Immature natural killer cell (primary cell): ENCODE measurements at places on chromosomes 11 and 22. TPM values are rescaled to one million over a fixed set of nuclear protein-coding genes. Genes with fewer than 3 reads are reported as not detected.

- H3K4me1 ChIP-seq, result no peaks in the 10 kb centered on the region
- DNase-seq, result no peak
- no peak overlapping the region for H3K4me3 ChIP-seq
- peaks cover 4% of the 10 kb centered on the region for H3K27me3 ChIP-seq
- no peaks in the 10 kb centered on the region for H3K36me3 ChIP-seq
- H3K27ac ChIP-seq, result no peak overlapping the region
Measured at GRCh38 chr22:32590556-32590955, 115.9 kb downstream of the FBXO7 start.

The CNGA4 gene
- polyA plus RNA-seq, result not detected

- no peak for DNase-seq
- H3K36me3 ChIP-seq, result no peaks in the 10 kb centered on the region
- H3K27ac ChIP-seq, result no peak overlapping the region
- H3K27me3 ChIP-seq, result no peaks in the 10 kb centered on the region
Measured at GRCh38 chr11:79119491-79120284, 321.1 kb downstream of the TENM4 start.

GRCh38 chr11:125948278-125949051 lies 2.6 kb downstream of the VSIG10L2 start:
- H3K27me3 ChIP-seq, result peaks cover 2% of the 10 kb centered on the region
- H3K27ac ChIP-seq, result no peak overlapping the region
- DNase-seq, result no peak
- no peak overlapping the region for H3K4me3 ChIP-seq
- H3K36me3 ChIP-seq, result no peaks in the 10 kb centered on the region

- H3K27ac ChIP-seq, result no peak overlapping the region
- DNase-seq, result no peak
- H3K4me3 ChIP-seq, result no peak overlapping the region
- H3K27me3 ChIP-seq, result peaks cover 4% of the 10 kb centered on the region
- H3K36me3 ChIP-seq, result peaks cover 7% of the 10 kb centered on the region
Measured at GRCh38 chr22:46386312-46386711, 50.8 kb downstream of the TRMU start.

GRCh38 chr11:119847853-119848252 lies 118.9 kb upstream of the NECTIN1 start:
- H3K27ac ChIP-seq, result no peak overlapping the region
- H3K4me1 ChIP-seq, result no peaks in the 10 kb centered on the region
- H3K4me3 ChIP-seq, result no peak overlapping the region
- no peaks in the 10 kb centered on the region for H3K36me3 ChIP-seq
- H3K27me3 ChIP-seq, result peaks cover 10% of the 10 kb centered on the region
- DNase-seq, result no peak

GRCh38 chr11:40975076-40975475 lies 484.4 kb downstream of the LRRC4C start:
- no peaks in the 10 kb centered on the region for H3K27me3 ChIP-seq
- no peaks in the 10 kb centered on the region for H3K4me1 ChIP-seq
- no peak for DNase-seq
- H3K36me3 ChIP-seq, result no peaks in the 10 kb centered on the region
- H3K27ac ChIP-seq, result no peak overlapping the region

DNA sequence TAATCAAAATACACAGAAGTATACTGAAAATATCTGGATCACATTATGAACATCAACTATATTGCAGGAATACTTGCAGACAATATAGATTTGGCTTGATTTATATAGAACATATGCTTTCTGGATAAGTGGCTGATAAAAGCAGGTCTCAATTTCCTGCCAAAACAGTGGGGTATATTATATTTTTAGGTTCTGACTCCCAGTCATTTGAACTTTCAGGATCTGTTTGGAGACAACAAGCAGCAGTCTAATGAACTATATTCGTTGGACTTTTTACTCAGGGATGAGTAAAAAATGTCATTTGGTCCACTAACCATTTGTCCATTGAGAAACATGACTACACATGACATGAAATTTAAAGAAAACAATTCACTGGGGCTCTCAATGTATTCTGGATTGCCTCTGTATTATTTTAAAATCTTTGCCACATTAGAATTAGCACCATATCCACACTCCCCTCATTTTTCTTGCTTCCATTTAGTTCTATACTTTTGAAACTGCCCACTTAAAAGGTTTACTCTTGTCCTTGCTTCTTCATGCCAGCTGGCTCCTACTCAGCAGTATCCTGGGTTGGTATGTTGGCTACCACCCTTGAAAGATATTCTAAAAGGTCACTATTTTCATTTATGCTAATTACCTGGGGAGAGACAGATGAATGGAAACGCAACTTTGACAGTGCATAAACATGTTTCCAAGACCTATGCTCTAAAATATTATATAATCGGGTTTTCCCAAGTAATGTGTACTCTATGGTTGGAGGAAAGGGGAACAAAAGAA lies 153.0 kb downstream of the APOL5 start:
- no peak overlapping the region for H3K4me3 ChIP-seq
- H3K4me1 ChIP-seq, result no peaks in the 10 kb centered on the region
- no peaks in the 10 kb centered on the region for H3K36me3 ChIP-seq
- no peak for DNase-seq

The OR8D1 gene
- polyA plus RNA-seq, result not detected

The SUSD2 gene
- polyA plus RNA-seq, result 0.07 TPM

GRCh38 chr22:20246368-20247009 lies 21.6 kb downstream of the RTN4R start:
- peaks cover 37% of the 10 kb centered on the region for H3K4me1 ChIP-seq
- H3K27me3 ChIP-seq, result peaks cover 11% of the 10 kb centered on the region
- H3K36me3 ChIP-seq, result no peaks in the 10 kb centered on the region
- DNase-seq, result no peak
- no peak overlapping the region for H3K27ac ChIP-seq

- DNase-seq, result no peak
- no peak overlapping the region for H3K4me3 ChIP-seq
- H3K27me3 ChIP-seq, result no peaks in the 10 kb centered on the region
- H3K27ac ChIP-seq, result no peak overlapping the region
- no peaks in the 10 kb centered on the region for H3K36me3 ChIP-seq
- no peaks in the 10 kb centered on the region for H3K4me1 ChIP-seq
Measured at GRCh38 chr22:33542722-33543121, 377.6 kb downstream of the LARGE1 start.

DNA sequence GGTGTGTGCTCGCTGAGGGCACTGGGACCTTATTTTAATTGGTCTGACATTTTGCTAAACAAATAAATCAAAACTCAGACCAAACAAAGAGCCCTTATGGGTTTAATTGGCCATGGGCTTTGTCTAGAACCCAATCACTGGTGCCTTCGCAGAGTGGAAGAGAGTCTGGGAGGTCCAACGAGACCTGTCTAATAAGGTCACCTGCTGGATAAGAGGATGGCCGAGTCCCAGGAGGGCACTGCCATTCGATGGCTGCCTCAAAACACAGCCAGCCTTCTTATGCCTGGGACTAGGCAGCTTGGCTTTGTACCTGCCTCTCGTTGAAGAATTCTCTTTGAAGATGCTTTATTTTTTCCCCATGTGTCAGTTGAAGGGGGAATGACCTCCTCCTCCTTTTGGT lies 171.1 kb downstream of the CEP164 start:
- no peak overlapping the region for H3K4me3 ChIP-seq
- H3K36me3 ChIP-seq, result no peaks in the 10 kb centered on the region
- peaks cover 2% of the 10 kb centered on the region for H3K27me3 ChIP-seq
- H3K27ac ChIP-seq, result no peak overlapping the region

The SOX10 gene
- not detected for polyA plus RNA-seq

DNA sequence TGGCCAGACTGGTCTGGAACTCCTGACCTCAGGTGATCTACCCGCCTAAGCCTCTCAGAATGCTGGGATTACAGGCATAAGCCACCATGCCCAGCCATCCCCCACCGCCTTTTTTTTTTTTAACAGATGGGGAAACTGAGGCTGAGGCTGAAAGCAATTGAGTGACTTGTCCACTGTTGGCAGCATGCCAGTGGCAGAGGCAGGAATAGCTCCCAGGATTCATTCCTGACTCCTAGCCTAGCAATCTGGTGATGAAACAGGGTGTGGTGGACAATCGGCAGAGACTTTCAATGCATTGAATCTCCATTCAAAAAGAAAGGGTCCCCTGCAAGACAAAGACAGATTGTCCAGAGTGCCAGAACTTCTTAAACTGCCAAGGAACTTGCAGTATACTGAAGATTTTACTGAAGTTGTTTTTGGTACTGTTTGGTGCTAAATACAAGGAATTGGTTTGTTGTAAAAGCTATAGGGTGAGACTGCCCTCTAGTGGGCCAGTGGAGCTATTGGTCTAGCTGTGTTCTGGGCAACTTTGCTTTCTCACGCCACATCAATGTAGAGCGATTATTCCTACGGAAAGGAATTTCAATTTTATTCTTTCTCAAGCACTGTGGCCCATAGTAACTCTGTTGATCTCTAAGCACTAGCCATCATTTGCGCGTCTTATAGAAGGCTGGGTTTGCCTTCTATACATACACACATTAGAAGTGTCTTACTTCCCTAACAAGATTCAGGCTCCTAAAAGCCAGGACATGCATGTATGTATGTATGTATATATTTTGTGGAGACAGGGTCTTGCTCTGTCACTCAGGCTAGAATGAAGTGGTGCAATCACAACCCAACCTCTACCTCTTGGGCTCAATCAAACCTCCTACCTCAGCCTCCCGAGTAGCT lies 21.0 kb downstream of the C22orf31 start:
- peaks cover 14% of the 10 kb centered on the region for H3K4me1 ChIP-seq
- no peaks in the 10 kb centered on the region for H3K36me3 ChIP-seq
- H3K4me3 ChIP-seq, result no peak overlapping the region
- no peak overlapping the region for H3K27ac ChIP-seq

GRCh38 chr11:696955-697491 lies 1.4 kb downstream of the TMEM80 start:
- no peak for DNase-seq
- H3K27me3 ChIP-seq, result peaks cover 22% of the 10 kb centered on the region
- no peaks in the 10 kb centered on the region for H3K36me3 ChIP-seq

The TRIM22 gene
- polyA plus RNA-seq, result 166 TPM

The FGF19 gene
- polyA plus RNA-seq, result not detected

DNA sequence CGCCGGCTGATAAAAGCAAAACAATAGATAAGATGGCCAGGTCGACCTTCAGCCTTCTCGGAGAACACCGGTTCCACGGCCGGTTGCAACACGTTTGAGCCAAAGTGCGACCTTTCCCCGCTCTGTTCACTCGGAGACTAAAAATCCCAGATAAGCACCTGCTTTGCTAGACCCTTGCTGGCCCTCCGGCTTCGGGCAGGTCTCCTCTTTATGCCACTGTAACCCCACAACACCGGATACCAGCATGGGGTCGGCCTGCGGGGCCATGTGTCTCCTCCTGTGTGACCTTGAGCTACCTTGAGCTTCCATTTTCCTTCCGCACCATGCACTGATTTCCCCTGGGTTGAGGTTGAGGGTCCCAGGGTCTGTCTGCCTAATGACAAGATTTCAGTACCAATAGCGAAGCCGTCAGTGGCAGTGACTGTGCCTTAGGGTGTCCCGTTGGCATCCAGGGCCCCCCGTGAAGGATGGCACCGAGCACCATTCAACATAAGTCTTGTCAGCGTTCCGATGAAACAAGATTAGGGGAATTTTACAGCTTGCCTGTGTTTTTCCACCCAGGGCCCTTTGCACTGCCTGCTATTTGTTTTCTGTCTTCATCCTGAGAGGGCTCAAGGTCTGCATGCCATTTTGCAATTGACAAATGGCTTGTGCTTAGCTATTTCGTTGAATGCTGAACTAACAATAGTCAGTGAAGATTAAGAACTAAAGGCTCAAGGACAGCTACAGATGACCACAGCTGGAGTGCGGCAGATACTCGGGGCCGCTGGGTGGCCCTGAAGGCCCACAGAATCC lies 118.6 kb downstream of the KCNQ1 start:
- no peaks in the 10 kb centered on the region for H3K27me3 ChIP-seq
- no peak overlapping the region for H3K4me3 ChIP-seq
- H3K27ac ChIP-seq, result no peak overlapping the region
- DNase-seq, result no peak

The MFNG gene
- polyA plus RNA-seq, result 361 TPM

The SCGB1C1 gene
- polyA plus RNA-seq, result not detected

GRCh38 chr11:20070459-20070858 lies 89.8 kb downstream of the DBX1 start:
- H3K27me3 ChIP-seq, result peaks cover 2% of the 10 kb centered on the region
- DNase-seq, result no peak
- H3K4me3 ChIP-seq, result no peak overlapping the region
- no peak overlapping the region for H3K27ac ChIP-seq
- H3K36me3 ChIP-seq, result no peaks in the 10 kb centered on the region

DNA sequence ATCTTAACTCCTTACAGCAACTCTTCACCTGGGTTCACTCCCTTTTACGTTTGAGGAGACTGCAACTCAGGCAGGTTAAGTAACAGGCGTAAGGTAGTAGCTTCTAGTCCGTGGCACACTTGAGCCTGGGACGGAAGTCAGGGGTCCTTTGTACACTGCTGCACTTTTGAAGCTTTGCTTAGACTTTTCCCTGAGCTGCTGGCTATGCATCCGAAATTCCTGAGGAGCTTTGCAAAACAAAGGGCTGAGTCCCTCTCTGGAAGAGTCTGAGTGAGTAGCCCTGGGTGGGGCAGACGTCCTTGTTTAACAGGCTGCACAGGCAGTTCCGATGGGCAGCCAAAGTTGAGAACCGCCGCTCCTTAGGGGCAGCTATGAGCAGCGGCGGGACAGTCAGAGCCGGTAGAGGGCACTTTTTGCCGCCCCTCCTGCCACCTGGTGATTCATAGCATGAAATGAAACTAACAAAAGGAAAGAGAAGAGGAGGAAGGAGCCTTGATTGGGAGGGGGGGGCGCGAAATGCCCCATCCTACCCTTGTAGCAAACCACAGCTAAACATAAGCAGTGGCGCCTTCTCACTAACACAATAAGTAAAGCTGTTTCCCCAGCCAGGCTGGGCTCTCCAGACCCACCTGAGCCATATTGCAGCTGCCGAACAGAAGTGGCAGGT lies 1.4 kb downstream of the TMEM109 start:
- peaks cover 67% of the 10 kb centered on the region for H3K4me1 ChIP-seq
- peak; percentile 77 for DNase-seq
- peak overlapping the region; percentile 98 for H3K4me3 ChIP-seq
- peak overlapping the region; percentile 96 for H3K27ac ChIP-seq
- peaks cover 6% of the 10 kb centered on the region for H3K27me3 ChIP-seq

GRCh38 chr22:34951212-34951611 lies 114.7 kb upstream of the ISX start:
- H3K4me1 ChIP-seq, result no peaks in the 10 kb centered on the region
- no peak overlapping the region for H3K27ac ChIP-seq
- no peaks in the 10 kb centered on the region for H3K36me3 ChIP-seq
- no peak overlapping the region for H3K4me3 ChIP-seq

GRCh38 chr11:19992162-19992561 lies 168.1 kb downstream of the DBX1 start:
- H3K27me3 ChIP-seq, result peaks cover 2% of the 10 kb centered on the region
- no peaks in the 10 kb centered on the region for H3K36me3 ChIP-seq
- no peak overlapping the region for H3K4me3 ChIP-seq
- no peaks in the 10 kb centered on the region for H3K4me1 ChIP-seq
- H3K27ac ChIP-seq, result no peak overlapping the region

DNA sequence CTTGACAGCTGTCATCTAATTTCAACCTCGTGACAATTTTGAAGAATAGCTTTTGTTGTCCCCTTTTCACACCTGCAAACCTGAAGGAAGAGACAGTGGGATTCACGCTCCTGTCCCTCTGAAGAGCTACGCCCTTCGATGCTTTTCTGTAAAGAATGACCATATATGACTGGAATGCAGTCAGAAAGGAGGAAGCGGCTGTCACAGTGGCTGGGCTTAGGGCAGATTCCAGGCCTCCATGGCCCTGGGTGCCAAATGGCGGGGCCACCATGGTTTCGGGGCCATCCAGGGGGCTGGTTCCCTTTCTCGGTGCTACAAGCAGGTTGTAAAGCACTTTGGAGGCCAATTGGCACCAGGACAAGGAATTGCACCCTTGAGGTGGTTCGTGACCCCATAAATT lies 22.2 kb upstream of the FGF19 start:
- H3K4me3 ChIP-seq, result no peak overlapping the region
- DNase-seq, result no peak
- no peaks in the 10 kb centered on the region for H3K36me3 ChIP-seq
- no peak overlapping the region for H3K27ac ChIP-seq
- no peaks in the 10 kb centered on the region for H3K4me1 ChIP-seq
